ENCODE measurements at places on chromosomes 5 and 9.

DNA sequence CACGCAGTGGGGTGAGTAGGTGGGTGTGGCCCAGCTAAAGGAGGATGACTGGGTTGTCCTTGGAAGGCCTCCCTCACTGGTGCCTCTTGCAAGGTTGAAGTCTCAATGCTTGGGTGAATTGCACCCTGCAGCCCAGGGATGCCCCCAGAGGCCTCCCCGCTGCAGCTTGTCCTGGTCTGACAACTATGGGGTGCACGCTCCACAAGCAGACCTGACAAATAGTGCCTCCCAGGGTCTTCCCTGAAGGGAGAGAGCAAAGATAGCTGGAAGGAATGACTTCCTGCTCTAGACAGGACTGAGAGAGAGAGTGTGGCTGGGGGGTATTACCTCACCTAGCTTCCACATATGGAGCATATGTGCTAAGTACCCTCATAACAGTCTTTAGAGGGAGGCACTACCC is 1.7 kb downstream of the PSD2 start:
- no peak for DNase-seq

DNA sequence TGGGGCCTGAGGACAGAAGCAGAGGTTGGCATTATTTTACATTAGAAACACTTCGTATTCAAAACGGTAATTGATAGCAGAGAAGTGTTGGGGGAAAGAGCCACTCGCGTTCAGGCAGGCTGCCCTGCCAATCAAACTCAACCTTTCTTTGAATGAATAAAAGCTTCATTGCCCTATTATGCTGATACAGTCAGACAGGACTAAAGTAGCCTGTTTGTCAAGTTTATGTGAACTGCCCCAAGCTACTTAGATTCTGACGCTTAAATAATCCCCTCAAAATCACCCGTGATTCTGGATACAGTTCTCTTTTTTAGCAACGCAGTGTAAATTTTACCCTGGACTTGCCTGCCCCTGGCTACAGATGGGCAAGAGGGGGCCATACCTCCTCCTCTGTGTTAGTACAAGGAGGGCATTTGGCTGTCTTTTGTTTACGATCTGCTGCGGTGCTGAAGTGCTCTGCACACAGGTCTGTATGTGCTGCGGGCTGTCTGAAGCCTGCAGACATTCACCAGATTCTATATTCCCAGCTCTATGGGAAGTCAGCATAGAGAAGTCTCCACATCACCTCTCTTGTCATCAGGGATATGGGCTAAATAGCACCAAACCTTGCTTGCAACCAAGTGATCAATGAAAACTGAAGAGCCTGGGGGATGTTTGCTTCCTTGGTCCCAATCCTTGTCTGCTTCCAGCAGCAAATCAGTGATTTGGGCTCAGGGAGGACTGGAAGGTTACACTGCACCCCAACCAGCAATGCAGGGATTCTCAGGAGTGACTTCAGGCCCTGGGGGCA is 218.4 kb downstream of the EBF1 start:
- DNase-seq = no peak

- no peak for DNase-seq
Observed at GRCh38 chr5:93691997-93692396, 49.4 kb downstream of the POU5F2 start.

DNA sequence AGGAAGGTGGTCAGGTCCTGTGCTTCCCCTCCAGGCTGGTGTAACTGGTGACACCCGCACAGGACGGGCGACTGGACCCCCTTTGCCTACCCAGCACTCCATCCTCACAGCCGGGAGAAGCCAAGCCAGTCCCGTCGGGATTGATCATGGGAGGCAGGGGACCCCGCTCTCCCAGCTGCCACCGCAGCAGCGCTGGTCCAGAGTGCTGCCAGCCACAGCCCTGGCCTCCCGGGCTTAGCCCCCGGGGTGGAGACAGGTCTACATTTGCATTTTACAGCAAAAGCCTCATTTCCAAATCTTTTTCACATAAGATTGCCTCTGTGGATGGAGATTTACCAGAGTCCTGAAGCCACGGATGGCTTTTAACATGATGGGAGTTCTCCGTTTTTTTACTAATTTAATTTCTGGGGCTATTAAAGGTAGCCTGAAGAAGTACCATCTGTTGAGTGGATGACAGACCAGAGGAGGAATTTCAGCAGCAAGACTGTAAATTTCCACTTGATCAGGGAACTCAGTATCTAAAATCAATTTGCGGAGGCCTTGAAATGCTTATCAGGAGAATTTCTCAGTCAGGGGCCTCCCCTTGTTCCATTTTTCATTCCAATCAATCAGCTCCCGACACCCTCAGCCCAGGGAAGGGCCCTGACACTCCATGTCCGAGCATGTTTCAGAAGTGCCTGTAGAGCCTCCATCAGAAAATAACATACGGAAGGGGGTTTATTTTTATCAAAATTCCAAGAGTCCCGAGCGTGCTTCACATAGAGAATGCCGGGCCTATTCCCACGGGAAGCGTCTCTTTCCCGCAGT is 80.6 kb downstream of the OLFM1 start:
- DNase-seq = no peak

- no peak for DNase-seq
Observed at GRCh38 chr9:8356406-8356805, 556.8 kb upstream of the DMAC1 start.

DNA sequence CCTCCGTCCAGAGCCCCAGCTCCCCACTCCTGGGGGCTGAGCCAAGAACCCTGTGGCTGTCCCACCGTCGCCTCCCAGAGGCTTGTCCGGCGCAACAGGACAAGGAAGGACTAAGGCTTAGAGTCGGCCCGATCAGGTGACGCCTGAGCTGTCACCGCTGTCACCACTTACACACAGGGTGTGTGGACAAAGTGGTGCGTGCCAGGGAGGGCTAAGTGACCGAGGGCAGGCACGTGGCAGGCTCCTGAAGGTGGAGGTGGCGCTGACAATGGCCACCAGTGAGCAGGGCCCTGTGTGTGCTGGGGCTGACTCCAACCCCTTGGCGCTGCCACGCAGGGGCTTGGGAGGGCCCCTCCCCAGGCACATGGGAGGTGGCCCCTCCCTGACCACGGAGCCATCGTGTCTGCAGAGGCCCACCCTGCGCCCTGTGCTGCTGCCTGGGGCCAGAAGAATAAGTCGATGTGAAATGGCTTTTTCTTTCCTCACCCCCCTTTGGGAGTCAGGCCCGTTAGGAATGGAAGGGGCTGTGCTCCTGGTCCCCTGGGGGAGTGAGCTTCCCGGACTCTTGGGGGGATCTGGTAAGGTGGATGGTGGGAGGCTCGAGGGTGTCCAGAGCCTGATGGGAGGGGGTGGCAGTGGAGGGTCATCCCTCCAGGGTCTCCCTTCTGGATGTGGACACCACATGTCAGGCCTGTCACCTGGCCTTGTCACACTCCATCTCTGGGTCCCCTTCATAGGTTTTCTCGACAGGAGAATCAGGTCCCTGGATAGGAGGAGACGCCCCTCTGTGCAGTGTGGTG is 2.6 kb upstream of the GPSM1 start:
- DNase-seq = no peak
